Muscle of leg (tissue), 16 donors: ENCODE measurements at places on chromosomes 5 and 9. TPM values are rescaled to one million over a fixed set of nuclear protein-coding genes. Genes with fewer than 3 reads are reported as not detected.
A peak's percentile ranks its signal among the peaks of the same experiment; 100 is the strongest.

Gene SLC36A3
- not detected for total RNA-seq

Gene TAF11L10
- total RNA-seq = not detected

Gene GPR151
- not detected for total RNA-seq

Gene SPATA31A3
- total RNA-seq = not detected

GRCh38 chr5:90285581-90285980 lies 124.0 kb downstream of the CETN3 start:
- H3K4me1 ChIP-seq = no peaks in the 10 kb centered on the region
- no peaks in the 10 kb centered on the region for H3K36me3 ChIP-seq
- H3K4me3 ChIP-seq = no peak overlapping the region
- DNase-seq = no peak
- H3K27me3 ChIP-seq = no peaks in the 10 kb centered on the region

GRCh38 chr5:23400951-23401350 lies 106.5 kb upstream of the PRDM9 start:
- no peaks in the 10 kb centered on the region for H3K27me3 ChIP-seq
- no peaks in the 10 kb centered on the region for H3K4me1 ChIP-seq
- no peaks in the 10 kb centered on the region for H3K36me3 ChIP-seq
- no peak overlapping the region for H3K27ac ChIP-seq

DNA sequence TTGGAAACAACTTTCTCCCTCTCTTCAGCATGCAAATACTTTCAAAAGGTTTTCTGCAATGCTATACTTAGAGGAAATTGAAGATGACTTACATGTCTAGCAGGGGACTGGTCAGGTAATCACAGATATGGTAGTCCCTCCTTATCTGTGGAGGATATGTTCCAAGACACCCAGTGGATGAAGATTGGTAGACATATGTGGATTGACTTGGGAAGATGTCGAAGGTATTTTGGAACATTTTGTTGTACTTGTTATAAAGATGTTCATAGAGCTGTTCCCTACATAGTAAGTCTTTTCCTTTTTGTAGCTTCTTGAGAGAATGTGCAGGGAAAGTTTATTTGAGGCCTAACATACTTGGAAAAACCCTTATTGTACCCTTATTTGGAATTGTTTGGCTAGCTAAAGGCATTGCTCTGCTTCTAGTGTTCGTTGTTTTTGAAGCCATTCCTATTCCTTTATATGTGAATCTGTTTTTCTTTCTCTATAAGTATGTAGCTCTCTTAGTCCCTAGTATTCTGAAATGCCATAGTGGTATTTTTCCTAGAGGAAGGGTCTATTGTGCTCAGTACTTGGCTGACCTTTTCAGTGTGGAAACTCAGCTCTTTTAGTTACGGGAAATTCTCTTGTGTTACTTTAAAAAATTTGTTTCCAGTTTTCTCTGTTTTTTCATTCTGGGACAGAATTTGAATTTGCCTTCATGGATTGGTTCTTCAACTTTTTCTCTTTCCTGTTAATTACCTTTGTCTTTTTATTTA lies 25.7 kb downstream of the GPR151 start:
- H3K27ac ChIP-seq = no peak overlapping the region
- no peak for DNase-seq
- H3K27me3 ChIP-seq = no peaks in the 10 kb centered on the region
- no peaks in the 10 kb centered on the region for H3K4me1 ChIP-seq

DNA sequence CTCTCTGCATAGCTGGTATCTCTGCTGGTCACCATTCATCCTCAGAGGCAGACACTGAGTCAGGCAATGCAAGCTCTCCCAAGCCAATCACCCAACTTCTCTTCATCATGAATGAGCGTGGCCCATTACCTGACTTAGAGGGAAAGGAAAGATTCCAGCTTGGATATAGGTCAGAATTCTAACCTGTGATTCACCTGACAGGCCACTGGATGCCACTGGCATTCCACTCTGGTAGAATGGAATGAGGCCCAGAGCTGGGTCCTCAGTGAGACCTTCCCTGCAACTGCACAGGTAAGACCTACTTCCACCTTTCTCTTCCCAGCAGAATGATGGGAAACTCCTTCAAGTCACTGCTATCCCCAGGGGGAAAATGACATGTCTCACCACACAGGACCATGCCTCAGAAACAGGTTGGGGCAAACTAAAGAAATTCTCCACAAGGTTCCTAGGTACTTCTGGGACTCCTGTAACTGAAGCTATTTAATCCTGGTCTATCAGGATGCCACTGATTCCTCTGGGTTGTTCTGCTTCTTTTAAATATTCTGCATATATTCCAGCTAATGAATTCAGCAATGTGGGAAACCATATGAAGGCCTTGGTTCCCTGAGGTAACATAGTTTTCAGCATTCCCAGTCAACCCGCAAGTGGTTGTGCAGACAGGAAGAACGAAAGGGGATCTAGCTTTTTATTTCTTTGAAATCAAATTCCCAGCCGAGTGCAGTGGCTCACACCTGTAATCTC lies 62.0 kb downstream of the SUSD1 start:
- no peaks in the 10 kb centered on the region for H3K27me3 ChIP-seq
- no peaks in the 10 kb centered on the region for H3K4me1 ChIP-seq
- H3K4me3 ChIP-seq = no peak overlapping the region
- H3K36me3 ChIP-seq = peaks cover 9% of the 10 kb centered on the region

DNA sequence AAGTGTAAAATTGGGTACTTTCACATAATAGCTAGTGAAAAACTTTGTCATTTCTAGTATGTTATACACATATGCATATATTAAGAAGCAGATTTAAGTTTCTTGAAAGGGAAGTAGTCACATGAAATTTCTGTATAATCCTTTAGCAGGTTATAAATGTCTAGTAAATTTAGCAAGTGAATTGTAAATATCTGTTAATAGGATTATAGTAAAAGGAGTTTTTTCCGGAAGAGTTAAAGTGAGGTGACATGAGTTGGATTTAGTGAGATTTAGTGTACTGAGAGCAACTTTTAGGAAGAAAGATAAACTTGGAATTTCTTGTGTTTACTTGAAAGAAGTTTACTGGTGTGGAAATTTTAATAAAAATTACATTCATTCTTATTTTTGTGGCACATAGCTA lies 38.4 kb downstream of the SPIN1 start:
- H3K36me3 ChIP-seq = peaks cover 21% of the 10 kb centered on the region
- no peaks in the 10 kb centered on the region for H3K27me3 ChIP-seq
- no peak for DNase-seq
- H3K4me3 ChIP-seq = no peak overlapping the region
- no peak overlapping the region for H3K27ac ChIP-seq
- no peaks in the 10 kb centered on the region for H3K4me1 ChIP-seq

- no peaks in the 10 kb centered on the region for H3K36me3 ChIP-seq
- no peak overlapping the region for H3K4me3 ChIP-seq
- H3K27ac ChIP-seq = peak overlapping the region; percentile 23
- H3K27me3 ChIP-seq = no peaks in the 10 kb centered on the region
Observed at GRCh38 chr9:85431339-85432102, 310.2 kb downstream of the AGTPBP1 start.

DNA sequence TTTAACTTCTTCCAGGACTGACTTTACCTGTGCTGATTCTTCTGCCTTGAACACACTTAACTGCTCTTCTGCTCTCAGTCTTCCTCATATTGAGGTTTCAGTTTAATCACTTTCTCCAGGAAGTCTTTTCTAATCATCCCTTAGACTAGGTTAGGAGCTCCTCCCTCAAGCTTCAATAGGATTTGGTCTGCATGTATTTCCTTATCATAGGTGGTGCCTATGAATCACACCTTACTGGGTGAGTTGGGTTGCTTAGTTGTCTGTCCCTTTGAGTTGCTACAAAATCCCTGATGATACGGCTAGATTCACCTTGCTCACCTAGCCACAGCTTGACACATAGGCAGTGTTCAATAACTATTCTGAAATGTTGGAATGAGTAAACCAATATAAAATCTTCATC lies 164.4 kb downstream of the DNAH5 start:
- H3K4me3 ChIP-seq = no peak overlapping the region
- no peak overlapping the region for H3K27ac ChIP-seq
- H3K4me1 ChIP-seq = no peaks in the 10 kb centered on the region
- DNase-seq = no peak
- no peaks in the 10 kb centered on the region for H3K27me3 ChIP-seq

- no peak overlapping the region for H3K4me3 ChIP-seq
- H3K27ac ChIP-seq = no peak overlapping the region
- DNase-seq = no peak
- no peaks in the 10 kb centered on the region for H3K36me3 ChIP-seq
- H3K4me1 ChIP-seq = peaks cover 30% of the 10 kb centered on the region
- no peaks in the 10 kb centered on the region for H3K27me3 ChIP-seq
Observed at GRCh38 chr9:121813519-121814210, 162.2 kb downstream of the DAB2IP start.

GRCh38 chr9:136122425-136123383 lies 4.0 kb upstream of the TMEM250 start:
- peaks cover 33% of the 10 kb centered on the region for H3K4me1 ChIP-seq
- no peaks in the 10 kb centered on the region for H3K36me3 ChIP-seq
- DNase-seq = peak; percentile 70
- peaks cover 28% of the 10 kb centered on the region for H3K27me3 ChIP-seq
- no peak overlapping the region for H3K27ac ChIP-seq
- no peak overlapping the region for H3K4me3 ChIP-seq

DNA sequence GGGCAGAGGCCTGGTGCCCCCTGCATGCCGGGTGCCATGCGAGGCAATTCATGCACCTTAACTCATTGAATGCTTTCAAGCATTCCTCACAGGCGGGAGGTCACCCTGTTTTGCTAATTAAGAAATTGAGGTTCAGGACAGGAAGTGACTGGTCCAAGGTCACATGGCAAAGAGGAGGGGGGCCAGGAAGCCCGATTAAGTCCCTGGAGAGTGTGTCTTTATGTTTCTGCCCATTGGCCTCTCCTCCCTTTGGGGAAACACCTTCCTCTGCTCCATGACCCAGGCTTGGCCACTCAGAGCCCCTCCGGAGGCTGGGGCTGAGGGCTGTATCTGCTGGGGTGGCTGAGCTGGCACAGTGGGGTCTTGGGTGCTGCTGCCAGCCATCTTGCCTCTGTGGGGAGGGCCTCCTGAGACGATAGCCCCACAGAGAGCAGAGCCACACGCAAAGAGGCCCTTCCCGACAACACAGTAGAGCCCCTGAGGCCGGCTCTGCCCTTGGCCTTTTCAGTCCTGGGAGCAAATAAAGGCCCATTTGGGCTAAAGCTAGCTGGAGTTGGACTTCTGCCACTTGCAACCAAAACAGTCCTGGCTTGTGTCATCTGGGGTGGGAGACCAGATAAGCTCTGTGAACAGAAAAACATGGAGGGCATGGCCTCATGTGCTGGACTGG lies 90.8 kb upstream of the NEURL1B start:
- no peak for DNase-seq
- H3K27ac ChIP-seq = no peak overlapping the region
- no peaks in the 10 kb centered on the region for H3K36me3 ChIP-seq
- no peak overlapping the region for H3K4me3 ChIP-seq
- H3K27me3 ChIP-seq = no peaks in the 10 kb centered on the region

- H3K36me3 ChIP-seq = no peaks in the 10 kb centered on the region
- DNase-seq = no peak
- no peaks in the 10 kb centered on the region for H3K27me3 ChIP-seq
- H3K4me1 ChIP-seq = no peaks in the 10 kb centered on the region
- no peak overlapping the region for H3K27ac ChIP-seq
- H3K4me3 ChIP-seq = no peak overlapping the region
Observed at GRCh38 chr5:92758552-92758951, 822.5 kb downstream of the NR2F1-AS1 start.

- H3K36me3 ChIP-seq = no peaks in the 10 kb centered on the region
- H3K27ac ChIP-seq = no peak overlapping the region
- H3K27me3 ChIP-seq = no peaks in the 10 kb centered on the region
- DNase-seq = no peak
Observed at GRCh38 chr9:74281674-74282073, 215.5 kb upstream of the RORB start.

DNA sequence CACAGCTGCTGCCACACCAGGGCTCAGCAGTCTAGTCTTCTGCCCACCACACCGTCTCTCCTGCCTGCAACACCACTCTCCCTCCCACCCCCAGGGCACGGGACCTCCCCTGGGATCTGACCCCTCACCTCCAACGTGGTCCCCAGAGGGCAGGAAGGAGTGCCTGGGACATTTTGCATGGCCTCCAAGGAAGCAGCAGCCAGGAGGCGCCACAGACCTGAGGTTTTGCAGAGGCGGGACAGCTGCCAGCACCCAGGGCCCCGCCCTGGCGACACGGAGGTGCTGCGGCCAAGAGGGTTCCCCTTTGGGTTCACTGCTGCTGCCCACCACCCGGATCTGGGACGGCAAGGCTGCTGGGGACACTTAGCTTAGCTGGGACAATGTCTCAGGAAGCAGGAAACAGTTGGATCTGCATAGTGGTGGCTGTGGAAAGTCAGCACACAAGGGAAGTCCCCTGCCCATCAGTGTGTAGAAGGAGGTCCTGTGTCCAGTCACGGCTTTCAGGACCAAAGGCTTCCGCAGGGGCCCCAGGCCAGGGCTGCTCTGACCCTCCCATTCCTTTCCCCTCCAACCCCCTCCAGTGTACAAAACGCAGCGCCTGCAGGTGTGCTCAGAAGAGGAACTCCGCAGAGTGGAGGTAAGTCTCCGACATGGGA lies 13.8 kb downstream of the PROP1 start:
- no peak overlapping the region for H3K4me3 ChIP-seq
- H3K36me3 ChIP-seq = no peaks in the 10 kb centered on the region
- DNase-seq = no peak
- H3K4me1 ChIP-seq = peaks cover 3% of the 10 kb centered on the region
- H3K27ac ChIP-seq = no peak overlapping the region
- H3K27me3 ChIP-seq = peaks cover 63% of the 10 kb centered on the region

DNA sequence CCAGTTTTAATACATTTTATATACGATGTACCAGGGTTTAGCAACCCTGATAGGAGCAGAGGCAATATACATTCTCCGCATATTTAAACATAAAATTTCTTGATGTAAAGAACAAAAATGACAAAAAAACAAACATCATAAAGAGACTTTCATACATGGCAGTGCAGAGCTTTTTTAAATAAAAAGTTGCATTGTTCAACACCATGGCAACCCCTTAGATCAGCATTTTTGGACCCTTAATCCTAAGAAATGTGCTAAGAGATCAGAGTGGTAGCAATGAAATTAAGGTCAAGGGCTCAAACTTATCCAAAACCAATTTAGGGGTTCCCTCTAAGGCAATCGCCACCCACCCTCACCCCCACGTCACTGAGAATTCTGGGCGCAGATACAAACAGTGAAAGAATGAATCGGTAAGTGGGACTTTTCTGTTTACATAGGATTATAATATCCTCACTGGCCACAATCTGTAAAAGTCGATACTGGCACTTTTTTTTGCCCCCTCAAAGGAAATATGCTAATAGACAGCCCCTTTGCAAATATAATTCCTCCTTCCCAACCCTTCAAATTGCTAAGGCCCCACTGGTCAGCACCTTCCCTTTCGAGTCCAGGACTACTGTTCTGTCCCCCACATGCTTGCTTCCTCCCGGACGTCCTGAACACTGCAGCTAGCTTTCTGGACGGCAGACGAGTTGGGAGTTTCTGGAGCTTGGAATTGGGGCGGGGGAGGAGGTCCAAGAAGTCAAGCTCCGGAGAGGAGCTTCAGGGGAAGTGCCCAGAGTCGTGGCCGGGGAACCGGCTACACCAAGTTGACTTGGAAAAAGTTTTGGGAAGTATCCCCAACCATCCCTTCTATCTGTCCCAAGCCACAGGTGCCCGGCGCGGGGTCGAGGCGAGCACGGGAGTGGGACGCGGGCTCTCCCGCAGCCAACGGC lies 2.2 kb downstream of the GAS1 start:
- peaks cover 30% of the 10 kb centered on the region for H3K4me1 ChIP-seq
- DNase-seq = peak; percentile 59
- peaks cover 7% of the 10 kb centered on the region for H3K36me3 ChIP-seq
